ENCODE measurements at places on chromosomes 6 and 20. TPM values are rescaled to one million over a fixed set of nuclear protein-coding genes. Genes with fewer than 3 reads are reported as not detected.

GRCh38 chr6:35698858-35699257 lies 10.1 kb upstream of the FKBP5 start:
- no peak for DNase-seq

- DNase-seq: no peak
These were observed 20.4 kb upstream of the MCM3 start for GRCh38 chr6:52304983-52305390.

Gene EEF1A2
- total RNA-seq: 19.5 TPM

DNA sequence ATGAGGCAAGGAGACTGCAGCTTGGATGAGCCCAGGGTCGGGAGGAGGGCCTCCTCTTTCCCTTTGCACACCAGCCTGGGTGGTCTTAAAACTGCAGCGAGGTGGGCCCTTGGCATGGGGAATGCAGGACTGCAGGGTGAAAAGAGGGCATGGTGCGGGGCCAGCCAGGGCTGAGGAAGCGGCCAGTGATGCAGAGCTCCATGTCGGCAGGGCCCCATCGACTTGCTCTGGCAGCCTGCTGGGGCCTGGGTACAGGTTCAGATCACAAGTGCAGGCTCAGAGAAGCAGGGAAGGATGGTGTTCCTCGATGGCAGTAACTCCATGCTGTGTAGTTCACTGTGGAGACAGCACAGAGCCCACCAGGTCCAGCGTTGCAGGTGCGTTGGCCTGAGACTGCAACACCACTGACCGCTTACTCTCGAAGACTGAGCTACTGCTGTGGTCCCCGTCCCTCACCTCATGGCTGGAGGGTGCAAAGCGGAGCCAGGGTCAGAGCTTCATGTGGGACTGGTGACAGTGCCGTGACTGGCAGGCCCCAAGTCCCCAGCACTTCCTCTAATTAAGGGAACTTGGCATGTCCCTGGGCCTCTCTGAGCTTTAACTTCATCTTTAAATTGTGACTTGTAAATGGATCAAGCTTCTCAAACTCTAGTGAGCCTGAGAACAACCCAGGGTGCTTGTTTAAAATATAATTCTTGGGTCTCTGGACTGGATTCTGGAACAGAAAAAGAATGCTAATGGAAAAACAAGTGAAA lies 223.2 kb downstream of the SYNDIG1 start:
- DNase-seq: peak; percentile 20

Gene MLIP
- not detected for total RNA-seq

GRCh38 chr6:112432853-112433252 lies 85.7 kb downstream of the RFPL4B start:
- no peak for DNase-seq

DNA sequence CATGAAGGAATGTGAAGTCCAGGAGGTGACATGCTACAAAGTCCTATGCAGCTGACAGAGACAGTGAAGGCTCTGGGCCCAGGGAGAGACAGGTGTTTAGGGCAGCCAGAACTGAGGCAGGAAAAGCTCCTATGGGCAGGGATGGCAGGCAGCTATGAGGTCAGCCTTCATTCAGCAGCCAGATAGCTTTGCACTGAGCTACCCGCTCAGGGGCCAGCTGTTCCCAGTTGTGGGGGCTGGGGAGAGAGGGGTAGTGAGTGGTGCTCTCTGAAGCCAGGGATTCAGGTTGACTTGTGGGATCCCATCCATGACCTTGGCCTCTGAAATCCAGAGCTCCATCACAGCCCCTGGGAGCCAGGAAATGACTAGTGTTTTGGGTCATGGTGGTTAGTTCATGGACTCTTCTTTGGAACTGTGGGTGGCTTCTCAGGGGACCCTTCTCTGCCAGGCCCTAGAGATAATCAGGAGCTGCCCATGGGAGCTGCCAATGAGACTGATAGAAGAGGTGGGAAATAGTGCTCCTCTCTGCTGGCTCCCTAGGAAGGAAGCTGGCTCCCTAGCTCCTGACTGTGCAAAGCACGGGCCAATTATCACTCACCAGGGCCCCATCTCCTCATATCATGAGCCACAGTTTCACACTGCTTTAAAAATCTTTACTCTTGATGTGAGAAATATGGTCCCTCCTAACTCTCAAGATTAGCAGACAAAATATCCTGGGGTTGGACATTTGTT lies 127.7 kb downstream of the VEGFA start:
- DNase-seq: no peak

All from endodermal cell (in vitro differentiated cells).